ENCODE measurements at places on chromosomes 3 and 15. TPM values are rescaled to one million over a fixed set of nuclear protein-coding genes. Genes with fewer than 3 reads are reported as not detected.

DNA sequence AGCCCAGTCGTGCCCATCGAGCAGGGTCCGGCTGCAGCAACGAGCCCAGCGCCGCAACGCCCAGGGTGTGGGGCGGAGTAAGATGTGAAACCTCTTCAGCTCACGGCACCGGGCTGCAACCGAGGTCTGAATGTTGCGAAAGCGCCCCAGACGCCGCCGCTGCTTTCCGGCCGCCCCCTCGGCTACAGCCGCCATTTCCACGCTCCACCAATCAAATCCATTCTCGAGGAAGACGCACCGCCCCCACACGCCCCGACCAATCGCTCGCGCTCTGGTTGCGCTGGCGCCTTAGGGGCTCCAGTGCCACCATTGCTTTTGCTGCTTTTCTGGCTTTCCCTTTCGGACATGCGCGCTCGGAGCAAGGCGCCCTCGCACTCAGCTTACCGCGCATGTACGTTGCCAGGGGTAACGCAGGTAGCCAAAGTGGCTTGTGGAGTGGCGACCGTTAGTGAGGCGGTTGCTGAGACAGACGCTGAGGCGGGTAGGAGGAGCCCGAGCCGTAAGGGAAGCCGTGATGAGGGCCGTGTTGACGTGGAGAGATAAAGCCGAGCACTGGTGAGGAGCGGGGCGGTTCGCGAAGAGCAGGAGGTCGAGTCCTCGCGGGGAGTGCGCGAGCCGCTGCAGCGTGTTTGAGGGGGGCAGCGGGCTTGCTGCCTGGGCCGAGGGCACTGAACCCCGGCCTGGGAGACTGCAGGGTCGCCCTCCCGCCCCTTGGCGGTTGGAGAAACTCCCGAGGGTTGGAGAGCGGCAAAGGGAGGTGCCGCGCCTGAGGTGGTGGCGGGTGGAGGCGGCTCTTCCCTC is at the start of the genes IFT122 and MBD4:
IFT122 (plus strand) TSS at position 408 of the 801 bp plus-strand sequence; CDS start at position 515, 107 bp downstream.
MBD4 (minus strand) TSS at position 132 of the 801 bp plus-strand sequence; CDS start at position 17, 115 bp downstream.
- peak; percentile 98 for DNase-seq

DNA sequence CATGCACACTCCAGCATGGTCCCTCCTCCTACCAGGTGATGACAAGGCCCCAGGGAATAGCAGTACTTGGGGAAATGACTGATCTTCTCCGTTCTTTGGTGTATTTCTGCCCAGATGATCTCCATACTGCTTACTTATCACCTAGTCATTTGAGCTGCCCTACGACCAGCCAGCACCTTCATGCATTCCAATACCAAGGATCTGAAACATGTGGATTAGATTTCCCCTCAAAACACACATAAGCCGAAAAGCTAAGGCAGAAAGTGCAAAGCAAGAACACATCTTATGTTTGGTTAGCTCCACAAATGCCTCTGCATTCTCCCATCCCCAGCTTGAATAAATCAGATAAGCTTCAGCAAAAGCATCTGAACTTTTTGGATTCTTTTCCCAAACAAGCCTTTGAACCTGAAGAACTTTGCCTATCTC is 64.8 kb upstream of the BCL6 start:
- DNase-seq, result no peak

GRCh38 chr3:190193210-190193609 is 72.5 kb upstream of the P3H2 start:
- no peak for DNase-seq

GRCh38 chr15:57301307-57301706 is 75.0 kb upstream of the CGNL1 start:
- no peak for DNase-seq

DNA sequence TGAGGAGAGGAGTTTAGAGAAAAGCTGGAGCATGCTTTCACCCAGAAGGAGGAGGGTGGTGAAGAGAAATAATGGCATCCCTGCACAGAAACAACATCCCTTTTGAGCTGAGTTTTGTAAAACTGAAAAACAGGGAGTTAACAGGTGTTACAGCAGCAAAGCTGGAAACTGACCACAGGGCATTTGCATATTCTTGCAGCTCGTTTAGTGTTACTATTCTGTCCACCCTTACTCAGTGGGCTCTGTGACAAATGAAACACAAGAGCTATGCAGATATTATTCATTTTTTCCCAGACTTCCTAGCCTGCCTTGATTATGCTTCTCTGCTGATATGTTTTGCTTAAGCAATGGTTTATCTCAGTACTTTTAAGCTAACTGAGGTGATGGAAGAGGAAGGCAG is 272.0 kb downstream of the NEK10 start:
- DNase-seq, result no peak

GRCh38 chr3:159447841-159448240 is 540.8 kb upstream of the IL12A start:
- DNase-seq, result no peak

GRCh38 chr15:101018450-101018849 is 99.3 kb downstream of the LRRK1 start:
- no peak for DNase-seq

DNA sequence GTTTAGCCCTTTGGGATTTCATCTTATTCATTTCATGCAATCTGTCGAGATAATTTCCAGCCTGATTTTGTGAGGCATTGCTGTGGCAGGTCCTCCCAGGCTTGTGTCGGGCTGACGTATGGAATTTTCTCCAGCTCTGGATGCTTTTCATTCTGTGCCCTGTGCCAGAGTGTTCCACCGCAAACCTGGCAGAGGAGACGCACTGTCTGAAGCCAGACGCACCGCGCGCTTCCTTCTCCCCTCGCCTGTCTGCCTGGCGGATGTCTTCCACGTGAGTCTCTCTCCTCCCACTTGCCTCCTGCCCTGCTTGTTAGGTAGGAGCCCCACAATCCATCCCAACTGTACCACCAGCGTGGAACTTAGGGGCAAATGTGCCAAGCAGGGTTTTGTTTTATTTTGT is 20.1 kb upstream of the GLCE start:
- DNase-seq, result no peak

GRCh38 chr3:196115678-196116083 is 33.8 kb upstream of the TFRC start:
- no peak for DNase-seq

- DNase-seq, result no peak
These were observed 94.3 kb upstream of the TLE3 start for GRCh38 chr15:70192041-70192440.

DNA sequence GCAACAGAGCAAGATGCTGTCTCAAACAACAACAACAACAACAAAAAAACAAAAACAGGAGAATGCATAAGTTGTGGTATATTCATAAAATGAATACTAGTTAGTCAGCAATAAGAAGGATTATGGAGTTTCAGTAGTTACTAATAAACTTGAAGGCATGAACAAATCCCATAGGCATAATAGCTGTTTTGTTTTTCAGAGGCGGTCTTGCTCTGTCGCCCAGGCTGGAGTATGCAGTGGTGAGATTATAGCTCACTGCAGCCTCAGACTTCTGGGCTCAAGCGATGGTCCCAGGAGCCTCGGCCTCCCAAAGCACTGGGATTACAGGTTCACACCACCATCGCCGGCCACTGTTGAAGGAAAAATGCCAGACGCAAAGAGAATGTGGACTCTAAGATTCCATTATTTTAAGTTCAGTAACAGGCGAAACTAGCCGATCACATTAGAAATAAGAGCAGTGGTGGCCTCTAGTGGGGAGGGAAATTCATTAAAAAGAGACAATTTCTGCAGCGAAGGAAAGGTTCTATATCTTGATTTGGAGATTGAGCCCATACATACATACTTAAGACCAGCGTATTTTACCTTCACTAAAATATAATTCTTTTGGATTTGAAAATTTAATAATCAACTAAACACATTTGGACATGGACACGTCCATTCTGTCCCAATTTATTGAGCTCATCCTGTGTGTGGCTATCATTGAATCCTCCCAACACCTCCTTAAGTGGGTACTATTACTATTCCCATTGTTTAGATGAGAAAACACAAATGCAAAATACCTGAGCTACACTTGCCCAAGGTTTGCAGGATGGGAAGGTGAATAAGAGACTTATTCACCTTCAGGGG is 27.4 kb upstream of the HDAC11 start:
- peak; percentile 52 for DNase-seq

GRCh38 chr15:47410247-47410646 is 307.1 kb upstream of the SEMA6D start:
- no peak for DNase-seq

- DNase-seq, result no peak
These were observed 28.2 kb downstream of the GJD2 start for GRCh38 chr15:34726406-34727100.

SPTBN5 gene
- total RNA-seq, result 3.0 TPM

MME gene
- total RNA-seq, result 3.4 TPM

ZDHHC23 gene
- total RNA-seq, result 7.0 TPM

SLC28A2 gene
- total RNA-seq, result 2.3 TPM

SERINC4 gene
- total RNA-seq, result not detected

ZMAT3 gene
- total RNA-seq, result 6.6 TPM

GALK2 gene
- total RNA-seq, result 35.6 TPM
